ENCODE measurements at places on chromosomes 11 and 22.

GRCh38 chr11:35165423-35166368 is 26.7 kb downstream of the CD44 start:
- peak; percentile 47 for DNase-seq

DNA sequence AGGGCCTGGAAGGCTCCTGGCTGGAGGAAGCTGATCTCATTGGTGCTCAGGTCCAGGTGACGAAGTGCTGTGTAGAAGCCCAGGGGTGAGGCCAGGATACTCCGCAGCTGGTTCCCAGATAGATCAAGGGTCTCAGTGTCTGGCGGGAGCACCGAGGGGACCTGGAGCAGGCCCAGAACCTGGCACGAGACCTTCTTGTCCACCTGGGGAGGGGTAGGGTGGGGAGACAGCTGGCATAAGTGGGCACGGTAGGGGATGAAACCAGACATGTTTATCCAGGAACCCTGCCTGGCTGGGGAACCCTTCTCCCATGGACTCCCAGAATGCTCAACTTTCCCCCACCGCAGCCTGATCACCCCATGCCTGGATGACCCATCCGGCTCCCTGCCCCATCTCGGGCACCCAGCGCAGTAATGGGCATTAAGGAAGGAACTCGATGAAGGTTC is 9.2 kb downstream of the LRRC32 start:
- no peak for DNase-seq

DNA sequence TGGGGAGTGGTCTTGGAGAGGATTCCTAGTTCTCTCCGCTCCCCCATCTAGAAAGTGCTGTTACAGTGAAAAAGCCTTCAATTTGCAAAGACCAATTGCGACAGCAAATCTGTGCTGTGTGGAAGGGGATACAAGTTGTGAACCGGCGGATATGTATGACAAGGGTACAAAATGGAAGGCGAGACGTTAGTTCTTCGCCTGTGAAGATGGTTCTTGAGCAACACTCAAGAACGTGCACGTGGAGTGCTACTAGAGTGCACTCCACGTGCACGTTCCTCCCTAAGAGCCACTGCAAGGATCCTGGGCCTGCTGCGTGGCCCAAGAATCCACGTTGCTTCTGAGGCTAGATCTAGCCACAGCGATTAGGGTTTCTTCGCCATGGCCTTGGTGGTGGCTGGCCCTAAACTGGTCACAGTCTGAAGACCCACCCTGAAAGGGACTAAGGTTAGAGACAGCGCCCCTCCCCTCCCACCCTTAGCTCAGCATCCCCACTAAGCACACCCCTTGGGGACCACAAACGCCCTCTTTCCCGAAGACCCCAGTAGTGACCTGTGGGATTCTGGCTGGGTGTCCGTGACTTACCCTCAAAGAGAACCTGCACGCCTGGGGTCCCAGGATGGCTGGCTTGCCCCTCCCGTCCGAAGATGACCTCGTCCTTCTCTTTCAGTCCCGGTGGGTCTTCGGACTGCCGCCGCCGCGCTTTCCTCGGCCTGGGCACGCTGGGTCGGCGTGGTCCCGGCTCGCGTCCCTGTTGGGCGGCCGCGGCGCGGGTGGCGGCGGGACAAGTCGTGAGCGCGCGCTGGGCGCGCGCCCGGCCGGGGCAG is 519 bp upstream of the PDE3B start:
- DNase-seq = peak; percentile 4

- no peak for DNase-seq
Measured at GRCh38 chr22:22903355-22903777, 15.8 kb downstream of the IGLL5 start.

DNA sequence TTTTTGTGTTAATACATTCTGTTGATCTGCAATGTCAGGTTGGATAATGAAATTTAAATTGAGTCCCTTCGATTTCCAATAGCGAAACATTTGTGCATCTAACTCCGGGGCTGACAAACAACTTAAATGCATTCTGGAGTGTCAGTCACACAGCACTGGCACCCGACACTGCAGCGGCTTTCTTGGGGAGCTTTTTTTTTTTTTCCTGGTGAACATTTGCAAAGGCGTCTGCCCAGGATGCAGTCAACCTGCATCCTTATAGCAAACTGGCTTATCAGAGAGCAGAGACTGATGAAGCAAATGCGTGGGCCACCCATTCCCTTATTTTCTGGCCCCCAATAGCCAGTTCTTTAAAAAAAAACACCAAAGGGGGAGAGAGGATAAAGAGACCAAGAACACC is 1167.7 kb downstream of the LRRC4C start:
- no peak for DNase-seq

GRCh38 chr11:17486646-17487045 is 10.0 kb upstream of the ABCC8 start:
- DNase-seq = no peak

DNA sequence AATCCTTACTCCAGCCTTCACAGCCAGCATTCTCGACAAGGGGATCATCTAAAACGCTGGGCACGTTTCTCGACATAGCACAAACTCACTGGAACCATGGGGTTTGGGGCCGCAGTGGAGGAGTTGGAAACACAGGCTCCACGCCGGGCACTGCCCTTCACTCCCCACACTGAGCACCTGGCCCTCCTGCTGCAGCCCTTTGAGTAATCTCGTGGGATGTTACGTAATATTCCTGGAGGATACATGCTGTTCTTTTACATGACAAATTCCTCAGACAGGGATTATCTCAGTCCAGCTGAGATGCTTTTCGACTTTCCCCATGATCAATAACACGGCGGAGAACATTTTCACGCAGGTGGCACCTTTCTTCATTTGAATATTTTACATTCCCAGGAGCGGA is 408.0 kb downstream of the SHANK2 start:
- DNase-seq = no peak

GRCh38 chr11:113587308-113587739 is 112.1 kb upstream of the DRD2 start:
- no peak for DNase-seq

- DNase-seq = no peak
Measured at GRCh38 chr11:19939415-19939929, 220.8 kb downstream of the DBX1 start.

DNA sequence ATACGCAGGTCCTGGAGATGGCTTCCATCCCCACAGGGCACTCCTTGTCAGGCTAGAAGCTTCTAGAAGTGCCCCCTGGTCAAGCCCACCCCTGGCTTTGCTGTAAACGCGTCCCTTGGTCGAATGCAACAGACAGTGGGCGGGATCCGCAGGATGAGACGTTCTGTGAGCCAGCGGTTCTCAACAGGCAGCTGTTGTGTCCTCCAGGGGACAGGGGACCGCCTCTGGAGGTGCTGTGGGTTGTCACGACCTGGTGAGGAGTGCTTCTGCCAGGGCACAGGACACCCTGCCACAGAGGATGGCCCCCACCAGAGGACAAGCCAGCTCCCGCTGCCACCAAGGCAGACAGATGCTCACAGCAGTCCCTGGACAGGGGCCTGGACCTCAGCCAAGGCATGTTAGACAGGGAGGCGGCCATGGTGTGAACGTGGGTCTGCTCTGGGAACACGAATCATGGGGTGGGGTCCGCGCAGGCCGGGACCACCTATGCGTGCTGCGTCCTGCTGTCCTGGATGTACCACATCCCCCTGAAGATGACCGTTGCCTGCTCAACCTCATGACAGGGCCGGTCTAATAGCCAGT is 11.7 kb downstream of the CRELD2 start:
- DNase-seq = no peak

GRCh38 chr11:122604621-122605020 is 50.9 kb upstream of the UBASH3B start:
- no peak for DNase-seq

DNA sequence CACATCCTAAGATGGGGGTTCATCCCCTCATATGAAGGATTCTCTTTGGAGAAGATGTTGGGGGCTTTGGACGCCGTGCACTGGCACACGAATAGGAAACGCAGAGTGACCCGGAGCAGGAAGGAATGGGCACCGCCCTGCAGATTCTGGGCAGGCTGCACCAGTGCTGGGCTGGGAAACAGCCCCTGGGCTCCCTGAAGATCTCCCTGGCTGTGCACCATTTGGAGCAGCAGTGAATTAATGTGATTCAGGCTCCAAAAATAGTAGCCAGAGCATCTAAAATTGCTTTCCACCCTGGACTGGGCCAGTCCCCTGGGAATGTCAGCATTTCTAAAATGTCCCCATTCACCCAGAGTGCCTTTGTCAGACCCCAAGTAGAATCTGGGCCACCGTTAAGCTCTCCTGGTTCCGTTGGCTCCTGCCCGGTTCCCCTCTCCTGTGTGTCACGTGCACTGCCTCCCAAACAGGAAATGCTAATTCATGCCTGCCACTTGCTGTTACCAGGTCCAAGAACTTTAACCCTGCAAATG is 18.6 kb downstream of the IRAG1 start:
- DNase-seq = no peak

DNA sequence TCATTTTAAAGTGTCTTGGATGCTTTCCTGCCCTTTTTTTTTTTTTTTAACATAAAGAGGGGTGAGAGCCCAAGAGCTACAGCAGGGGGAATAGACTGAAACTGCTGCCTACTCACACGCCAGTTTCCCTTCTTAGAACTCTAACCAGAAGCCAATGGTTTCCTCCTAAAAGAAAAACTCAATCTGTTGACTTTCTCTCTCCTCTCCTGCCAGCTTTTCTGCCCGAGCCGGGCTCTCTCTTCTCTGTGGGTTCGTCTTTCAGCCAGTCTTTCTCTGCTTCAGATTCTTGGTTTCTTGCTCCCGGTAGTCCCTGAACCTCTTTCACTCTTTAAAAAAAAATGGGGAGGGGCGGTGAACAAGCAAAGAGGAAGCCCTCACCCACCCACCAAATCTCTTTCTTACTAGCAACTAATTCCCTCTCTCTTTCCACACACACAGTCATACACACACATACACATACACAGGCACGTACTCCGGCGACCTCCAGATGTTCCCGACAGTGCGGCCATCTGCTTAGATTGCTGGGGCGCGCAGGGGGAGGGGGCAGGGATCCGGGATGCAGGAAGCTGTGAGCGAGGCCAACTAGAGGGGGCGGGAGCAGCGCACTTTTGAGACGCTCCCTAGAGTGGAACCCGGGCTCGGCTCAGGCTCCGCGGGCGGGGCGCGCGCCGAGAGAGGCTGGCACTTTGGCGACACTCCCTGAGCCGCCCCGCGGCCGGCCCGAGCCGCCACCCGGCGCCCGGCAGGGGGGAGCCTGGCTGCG is 444 bp upstream of the TSKU start:
- DNase-seq = no peak

GRCh38 chr11:1938343-1939005 is 8.7 kb upstream of the MRPL23 start:
- DNase-seq = no peak

DNA sequence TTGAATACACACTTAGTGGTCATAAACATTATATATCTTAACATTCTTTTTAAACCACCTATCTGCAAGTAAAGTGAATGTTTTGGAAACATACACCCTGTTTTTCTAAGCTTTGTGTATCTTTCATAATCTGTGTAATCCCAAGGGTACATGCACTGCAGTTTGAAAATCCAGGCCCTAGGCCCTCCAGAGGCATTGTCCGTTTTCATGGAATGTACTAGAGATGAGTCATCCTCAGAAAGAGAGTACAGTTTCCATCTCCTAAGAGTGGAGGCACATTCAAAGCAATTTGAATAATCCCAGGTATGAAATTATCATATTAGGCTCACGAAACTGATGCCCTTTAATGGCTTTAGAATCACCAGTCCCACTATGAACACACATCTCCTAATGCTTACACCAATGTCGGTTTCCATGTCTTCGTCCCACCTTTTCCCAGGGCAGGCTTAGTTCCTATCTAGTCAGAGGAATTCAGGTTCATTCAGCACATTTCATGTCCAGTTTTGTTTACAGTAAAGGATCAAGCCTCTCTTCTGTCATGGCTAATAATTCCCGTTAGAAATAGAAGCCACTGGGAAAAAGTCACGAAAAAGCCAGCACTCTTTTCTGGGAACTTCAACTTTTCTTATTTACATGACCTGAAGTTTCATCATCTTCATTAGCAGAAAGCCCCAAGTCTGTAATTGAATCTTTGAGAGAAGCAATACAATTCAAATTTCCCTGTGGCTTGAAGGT is 39.5 kb upstream of the CD44 start:
- DNase-seq = no peak

DNA sequence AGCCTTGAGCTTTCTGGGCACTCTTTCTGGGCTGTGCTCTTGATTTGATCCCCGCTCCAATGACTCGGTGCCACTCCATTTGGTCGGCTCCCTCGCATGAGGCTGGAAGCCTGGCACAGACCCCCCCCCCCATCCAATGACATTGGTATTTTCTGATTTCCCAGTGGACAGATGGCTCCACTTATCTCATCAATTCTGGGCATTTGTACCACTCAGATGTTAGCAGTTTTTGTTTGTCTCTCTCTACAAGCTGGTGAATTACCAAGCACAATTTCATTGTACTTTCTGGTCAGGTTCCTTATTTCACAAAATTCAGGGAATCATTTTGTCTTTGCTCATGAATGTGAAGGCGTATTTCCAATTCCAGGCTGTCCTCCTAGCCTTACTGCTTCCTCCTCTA is 9.1 kb downstream of the DNAL4 start:
- no peak for DNase-seq

DNA sequence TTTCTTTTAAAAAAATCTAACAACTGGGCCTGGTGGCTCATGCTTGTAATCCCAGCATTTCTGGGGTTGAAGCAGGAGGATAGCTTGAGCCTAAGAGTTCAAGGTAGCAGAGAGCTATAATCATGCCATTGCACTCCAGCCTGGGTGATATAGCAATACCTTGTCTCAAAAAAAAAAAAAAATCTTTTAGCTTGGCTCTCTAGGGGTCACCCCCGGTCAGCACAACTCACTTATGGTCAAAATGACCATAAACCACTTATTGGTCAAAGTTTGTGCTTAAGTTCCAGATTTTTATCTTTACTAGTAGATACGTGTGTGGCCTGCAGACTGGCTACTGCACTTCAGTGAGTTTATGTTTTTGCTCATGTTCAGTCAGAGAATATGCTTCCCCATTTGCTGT is 6.3 kb upstream of the SPDYC start:
- DNase-seq = no peak

DNA sequence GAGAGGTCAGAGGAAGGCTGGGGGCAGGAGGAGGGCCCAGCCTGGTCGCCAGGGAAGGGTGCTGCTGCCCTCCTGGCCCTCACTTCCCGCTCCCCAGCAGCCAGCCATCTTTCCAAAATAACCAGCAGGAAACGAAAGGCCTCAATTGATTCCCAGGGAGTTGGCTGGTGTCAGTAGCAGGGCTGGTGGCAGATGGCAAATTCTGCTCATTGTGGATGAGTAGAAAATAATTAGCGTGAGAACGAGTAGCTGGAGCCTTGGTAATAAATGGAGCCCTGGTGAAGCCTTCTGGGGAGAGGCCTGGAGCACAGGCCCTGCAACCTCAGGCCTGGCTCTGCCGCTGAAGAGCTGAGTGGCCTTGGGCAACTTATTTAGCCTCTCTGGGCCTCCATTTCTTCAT is 31.3 kb downstream of the DAGLA start:
- DNase-seq = no peak

GRCh38 chr11:76736773-76737495 is 46.2 kb upstream of the TSKU start:
- DNase-seq = no peak

Measured in stimulated activated CD8-positive, alpha-beta memory T cell treated with anti-CD3 and anti-CD28 coated beads, Interleukin-4, amount 100 ng/mL, for 1 hour (primary cell).